ENCODE measurements at places on chromosomes 5 and 9.

DNA sequence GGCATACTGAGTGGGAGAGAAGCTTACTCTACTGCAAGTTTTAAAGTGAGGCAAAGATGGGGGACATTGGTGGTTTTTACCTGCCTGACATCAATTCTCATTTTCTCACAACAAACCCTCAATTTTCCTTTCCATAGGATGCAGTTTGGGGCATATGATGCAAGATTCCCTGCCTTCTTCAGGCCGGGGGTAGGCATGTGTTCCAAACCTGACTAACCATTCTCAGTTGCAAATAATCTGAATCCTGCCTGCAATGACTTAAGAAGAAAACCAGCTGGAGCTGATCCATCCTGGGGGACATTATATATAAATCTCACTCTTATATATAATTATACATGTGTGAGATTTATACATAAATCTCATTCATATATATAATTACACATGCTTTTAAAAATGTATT lies 223.6 kb upstream of the EFNA5 start:
- DNase-seq, result no peak

DNA sequence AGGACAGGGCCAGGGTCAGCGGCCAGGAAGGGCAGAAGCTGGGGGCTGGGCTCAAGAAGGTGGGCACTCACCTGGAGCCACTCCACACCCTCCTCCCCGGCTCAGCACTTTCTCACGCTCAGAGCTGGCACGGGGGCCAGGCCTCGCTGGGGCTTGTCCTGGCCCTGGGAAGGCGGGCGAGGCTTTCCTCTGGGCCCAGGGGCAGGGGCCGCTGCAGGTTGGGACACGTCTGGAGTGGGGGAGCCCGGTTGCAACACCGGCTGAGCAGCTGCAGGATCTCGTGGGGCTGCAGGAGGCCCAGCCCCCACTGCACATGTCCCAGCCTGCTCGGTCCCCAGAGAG lies 38.9 kb upstream of the EGFL7 start:
- no peak for DNase-seq

DNA sequence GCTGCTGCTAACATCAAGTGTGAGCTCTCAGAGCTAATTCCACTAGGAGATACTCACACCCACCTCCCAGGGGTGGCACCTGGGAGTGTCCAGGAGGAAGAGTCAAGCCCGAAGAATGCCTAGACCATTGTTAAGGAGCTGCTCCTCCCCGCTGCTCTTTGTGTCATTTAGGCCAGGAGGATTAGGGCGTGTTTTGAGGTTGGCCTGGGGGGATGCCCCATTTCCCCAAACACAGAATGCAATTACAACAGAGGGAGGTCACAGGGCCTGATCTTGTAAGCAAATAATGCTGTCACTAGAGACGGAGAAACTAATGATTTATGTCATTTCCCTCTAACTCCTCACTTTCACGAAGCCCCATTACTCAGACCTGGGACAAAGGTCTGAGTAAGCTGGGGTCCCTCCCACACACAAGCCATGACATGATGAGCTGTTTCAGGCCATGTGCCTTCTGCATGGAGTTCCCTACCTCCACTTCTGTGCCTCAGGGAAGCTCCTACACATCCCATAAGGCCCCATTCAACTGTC lies 312.5 kb downstream of the ACTL7B start:
- DNase-seq, result no peak

DNA sequence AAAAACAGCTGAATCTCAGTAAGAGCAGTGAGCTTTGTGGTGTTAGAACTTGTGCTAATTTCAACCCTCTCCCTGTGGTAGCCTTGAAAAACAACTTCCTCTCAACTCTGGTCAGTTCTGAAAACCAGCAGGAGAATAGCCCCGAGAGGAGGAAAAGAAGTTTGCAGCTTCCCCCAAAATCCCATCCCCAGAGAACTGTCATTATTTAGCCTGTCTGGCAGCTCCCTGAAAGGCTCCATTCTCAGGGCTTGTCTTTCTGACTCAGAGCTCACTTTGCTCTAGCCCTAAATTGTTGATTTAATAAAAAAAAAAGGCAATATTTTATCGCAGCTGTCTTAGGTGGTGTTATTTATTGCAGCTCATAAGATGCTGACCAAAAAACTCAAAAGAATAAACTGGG lies 11.4 kb upstream of the SLC45A2 start:
- no peak for DNase-seq

DNA sequence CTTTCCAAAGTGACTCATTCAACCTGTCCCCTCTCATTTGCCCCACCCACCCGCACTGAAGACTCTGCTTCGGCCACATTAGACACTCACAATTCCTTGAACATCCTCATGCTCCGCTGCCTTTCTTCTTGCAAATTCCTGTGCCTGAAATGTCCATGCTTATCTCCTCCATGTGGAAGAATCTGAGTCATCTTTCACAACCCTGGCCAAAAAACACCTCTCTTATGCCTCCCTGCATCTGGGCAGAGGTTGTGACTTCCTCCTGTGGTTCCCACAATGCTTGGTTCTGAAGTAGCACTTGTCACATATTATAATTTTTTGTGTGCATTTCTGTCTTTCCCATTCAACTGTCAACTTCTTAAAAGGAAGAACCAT lies 238.6 kb downstream of the ENC1 start:
- DNase-seq, result no peak

DNA sequence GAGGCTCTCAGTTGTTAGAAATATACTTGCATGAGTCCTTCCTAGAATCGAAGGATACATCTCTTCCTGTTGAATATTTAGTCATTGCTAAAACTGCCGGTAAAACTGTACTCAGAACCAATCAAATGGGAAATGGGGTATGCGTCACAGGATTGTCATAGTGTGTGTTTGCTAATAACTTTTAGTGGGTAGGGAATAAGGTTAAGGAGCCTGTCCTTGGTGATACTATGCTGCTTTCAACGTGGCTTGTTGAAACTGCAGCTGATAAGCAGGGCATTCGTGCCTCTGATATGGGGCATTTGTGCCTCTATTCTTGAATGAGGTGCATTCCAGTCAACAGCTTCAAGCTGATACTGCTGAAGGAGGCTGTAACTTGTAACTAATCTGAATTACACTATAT lies 26.6 kb downstream of the HABP4 start:
- DNase-seq, result no peak

GRCh38 chr9:134053941-134054761 lies 13.7 kb downstream of the BRD3 start:
- no peak for DNase-seq

DNA sequence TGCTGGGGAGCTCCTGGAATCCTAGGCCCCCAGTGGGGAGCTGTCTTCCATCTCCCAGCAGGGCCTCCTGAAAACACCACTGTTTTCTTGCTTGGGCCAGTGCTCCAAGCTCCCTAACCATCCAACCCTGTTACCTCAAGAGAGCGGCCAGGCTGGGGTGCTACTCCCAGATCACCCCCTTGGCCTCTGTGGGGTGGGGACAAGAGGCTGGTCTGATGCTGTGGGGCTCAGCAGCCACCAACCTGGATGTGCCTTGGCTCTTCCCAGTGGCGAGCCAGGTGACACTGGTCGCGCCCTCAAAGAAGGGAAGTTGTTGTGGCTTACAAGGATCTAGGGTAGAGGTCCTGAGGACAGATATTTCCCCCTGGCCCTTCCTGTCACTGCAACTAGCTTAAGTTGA lies 49.0 kb downstream of the SECISBP2 start:
- no peak for DNase-seq

GRCh38 chr9:19209188-19209587 lies 21.3 kb upstream of the DENND4C start:
- no peak for DNase-seq

GRCh38 chr9:115263371-115264075 lies 145.6 kb upstream of the TNC start:
- no peak for DNase-seq

- no peak for DNase-seq
Measured at GRCh38 chr5:127431977-127432585, 85.4 kb upstream of the PRRC1 start.

DNA sequence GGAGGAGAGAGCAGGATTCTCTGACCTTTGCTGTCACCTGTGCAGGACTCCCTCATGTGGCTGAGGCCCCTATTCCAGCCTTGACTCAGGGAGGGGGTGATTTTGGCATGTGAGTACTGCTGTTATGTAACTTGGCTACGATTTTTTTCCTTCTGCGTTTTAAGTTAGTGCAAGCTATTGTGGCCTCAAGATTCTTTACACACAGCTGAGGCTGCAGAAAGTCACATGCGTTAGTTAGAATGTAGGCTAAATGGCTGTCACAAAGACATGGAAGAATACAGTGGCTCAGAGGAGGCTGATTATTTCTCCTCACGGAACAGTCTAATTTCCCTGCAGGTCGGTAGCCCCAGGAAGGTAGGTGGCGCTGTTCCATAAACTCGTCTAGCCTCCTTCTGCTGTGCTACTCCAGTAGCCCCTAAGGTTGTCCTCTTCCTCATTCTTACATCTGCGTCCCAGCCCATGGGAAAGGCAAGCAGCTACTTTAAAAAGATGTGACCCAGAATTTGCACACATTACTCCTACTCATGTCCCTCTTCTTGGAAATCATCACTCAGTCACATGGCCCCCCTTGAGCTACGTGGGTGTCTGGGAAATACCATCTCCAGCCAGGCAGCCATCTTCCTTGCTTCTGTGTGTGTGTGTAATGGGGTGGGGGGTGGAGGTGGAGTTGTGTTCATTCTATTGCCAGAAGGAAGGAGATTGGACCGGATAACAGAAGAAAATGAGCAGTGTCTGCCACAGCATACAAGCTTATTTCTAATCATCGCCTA lies 486.6 kb downstream of the CCDC171 start:
- no peak for DNase-seq

DNA sequence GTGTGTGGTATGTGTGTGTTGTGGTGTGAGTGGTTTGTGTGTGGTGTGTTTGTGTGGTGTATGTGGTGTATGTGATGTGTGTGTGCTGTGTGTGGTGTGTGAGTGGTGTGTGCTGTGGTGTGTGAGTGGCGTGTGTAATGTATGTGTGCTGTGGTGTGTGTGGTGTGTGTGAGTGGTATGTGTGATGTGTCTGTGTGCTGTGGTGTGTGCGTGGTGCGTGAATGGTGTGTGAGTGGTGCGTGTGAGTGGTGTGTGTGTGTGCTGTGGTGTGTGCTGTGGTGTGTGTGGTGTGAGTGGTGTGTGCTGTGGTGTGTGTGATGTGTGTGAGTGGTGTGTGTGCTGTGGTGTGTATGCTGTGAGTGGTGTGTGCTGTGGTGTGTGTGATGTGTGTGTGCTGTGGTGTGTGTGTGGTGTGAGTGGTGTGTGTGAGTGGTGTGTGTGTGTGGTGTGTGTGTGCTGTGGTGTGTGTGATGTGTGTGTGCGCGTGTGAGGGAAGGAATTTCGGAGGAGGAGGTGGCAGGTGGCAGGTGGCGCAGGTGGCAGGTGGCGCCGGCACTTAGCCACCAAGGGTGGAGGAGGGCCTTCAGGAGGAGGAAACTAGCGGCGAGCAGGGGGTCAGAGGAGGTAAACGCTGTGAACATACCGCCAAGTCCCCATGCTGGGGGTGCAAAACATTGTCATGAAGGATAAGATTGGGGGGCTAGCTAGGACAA lies 191.8 kb downstream of the MELK start:
- no peak for DNase-seq

GRCh38 chr5:147558826-147559225 lies 49.0 kb upstream of the DPYSL3 start:
- DNase-seq, result no peak

DNA sequence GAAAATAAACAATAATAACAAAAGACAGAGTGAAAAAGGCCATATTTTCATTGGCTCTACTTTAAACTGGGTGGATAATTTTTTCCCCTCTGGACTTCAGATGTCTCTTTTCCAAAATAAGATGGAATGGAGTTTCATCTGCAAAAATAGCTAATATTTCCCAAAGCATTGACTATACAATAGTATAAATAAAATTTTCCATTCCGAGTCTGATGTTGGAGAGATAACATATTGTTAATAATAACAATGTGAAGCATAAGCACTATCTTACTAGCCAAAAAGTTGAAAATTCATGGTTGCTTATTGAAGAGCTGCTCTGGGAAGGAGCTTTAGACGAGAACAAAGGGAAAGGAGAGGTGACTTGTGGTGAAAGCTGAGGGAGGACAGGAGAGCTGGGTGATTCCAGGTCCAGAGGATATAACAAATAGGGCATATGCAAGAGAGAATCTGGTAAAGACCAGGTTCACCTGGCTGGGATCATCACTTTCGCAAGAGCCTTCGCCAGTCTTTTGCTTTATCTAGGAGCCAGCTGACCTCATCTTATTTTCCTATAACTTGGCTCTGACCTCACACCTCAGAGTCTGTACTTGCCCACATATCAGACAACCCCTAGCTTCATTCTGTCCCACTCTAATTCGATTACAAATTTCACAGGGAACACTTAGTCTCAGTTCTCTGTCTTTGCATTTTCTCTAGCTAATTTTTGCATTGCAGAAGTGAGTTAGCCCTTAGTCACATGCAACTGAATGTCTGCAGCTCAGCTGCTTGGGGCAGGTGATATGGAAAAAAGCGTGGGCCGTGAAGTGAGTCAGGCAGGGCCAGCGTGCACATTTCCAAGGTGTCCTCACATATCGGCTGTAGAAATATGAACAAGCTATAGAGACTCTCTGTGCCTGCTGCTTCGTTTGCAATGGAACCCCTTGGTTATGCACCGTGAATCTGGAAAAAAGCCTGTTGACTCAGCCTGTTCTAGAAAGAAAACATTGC lies 7.6 kb upstream of the ZNF474 start:
- no peak for DNase-seq

DNA sequence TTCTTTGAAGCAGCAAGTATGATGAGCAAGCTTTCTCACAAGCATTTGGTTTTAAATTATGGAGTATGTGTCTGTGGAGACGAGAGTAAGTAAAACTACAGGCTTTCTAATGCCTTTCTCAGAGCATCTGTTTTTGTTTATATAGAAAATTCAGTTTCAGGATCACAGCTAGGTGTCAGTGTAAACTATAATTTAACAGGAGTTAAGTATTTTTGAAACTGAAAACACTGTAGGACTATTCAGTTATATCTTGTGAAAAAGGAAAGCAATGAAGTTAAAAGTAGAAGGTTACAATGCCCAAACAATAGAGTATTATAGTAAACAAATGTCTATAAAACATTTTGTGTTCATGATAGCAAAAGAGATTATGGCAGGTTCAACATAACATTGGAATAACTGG lies 88.6 kb downstream of the JAK2 start:
- no peak for DNase-seq

DNA sequence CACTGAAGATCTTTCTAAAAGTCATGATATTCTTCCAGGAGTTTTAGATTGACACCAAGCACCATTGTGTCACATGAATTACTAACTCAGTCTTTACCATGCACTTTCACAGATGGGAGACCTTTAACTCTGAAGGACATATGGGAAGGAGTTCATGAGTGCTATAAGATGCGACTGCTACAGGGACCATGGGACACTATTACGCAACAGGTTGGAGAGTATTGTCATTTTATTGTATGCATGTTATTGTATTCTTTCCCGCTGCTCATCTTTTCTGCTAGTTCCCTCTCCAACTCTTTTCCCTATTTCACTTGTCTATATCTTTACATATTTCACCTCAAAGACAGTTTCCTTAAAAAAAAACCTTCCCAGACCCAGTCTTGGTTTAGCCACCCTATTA lies 99.8 kb downstream of the RPS23 start:
- DNase-seq, result no peak

All from suprapubic skin (tissue), 4 donors.